ENCODE measurements at places on chromosomes 3 and 15.

- DNase-seq: no peak
Observed at GRCh38 chr3:129016356-129016719, 15.2 kb downstream of the EFCC1 start.

DNA sequence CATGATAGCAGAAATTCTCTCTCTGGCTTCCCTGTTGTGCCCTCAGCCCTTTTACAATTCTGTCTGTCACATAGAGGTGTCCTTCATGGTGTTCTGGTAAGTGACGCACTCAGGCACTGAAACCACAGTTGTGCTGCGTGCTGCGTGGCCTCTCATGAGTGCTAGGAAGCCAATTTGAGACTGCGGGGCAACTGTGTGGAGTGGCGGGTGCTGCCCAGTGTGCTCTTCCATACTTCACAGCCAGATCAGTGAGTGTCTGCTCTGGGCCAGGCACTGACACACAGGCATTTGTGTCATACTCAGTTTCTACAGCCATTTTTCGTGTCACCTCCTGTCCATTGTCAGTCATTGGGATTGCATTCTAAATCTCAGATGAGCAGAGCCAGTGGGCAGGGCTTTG lies 133.1 kb upstream of the PLXNA1 start:
- DNase-seq: no peak

- no peak for DNase-seq
Observed at GRCh38 chr3:169564883-169565282, 98.6 kb downstream of the MECOM start.

- no peak for DNase-seq
Observed at GRCh38 chr15:100457201-100457600, 71.5 kb downstream of the CERS3 start.

DNA sequence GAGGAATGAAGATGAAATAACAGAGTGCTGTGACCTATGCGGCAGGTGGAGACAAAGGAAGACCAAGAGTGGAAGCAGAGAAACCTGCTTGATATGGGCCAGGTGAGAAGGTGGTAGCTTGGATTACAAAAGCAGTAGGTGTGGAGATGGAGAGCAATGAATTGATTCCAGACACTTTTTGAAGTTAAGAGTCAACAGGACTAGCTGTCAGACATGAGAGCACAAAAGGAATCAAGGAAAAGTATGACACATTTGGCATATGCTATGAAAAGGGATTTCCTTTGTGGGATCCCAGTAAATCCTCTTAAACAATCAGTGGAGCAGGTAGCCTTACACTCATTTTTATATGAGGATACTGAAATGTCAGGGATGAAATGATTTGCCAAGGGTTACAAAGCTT lies 160.5 kb downstream of the GREM1 start:
- no peak for DNase-seq

GRCh38 chr3:178476886-178477285 lies 59.4 kb upstream of the KCNMB2 start:
- no peak for DNase-seq

- DNase-seq: no peak
Observed at GRCh38 chr3:43257850-43258249, 28.5 kb upstream of the SNRK start.

DNA sequence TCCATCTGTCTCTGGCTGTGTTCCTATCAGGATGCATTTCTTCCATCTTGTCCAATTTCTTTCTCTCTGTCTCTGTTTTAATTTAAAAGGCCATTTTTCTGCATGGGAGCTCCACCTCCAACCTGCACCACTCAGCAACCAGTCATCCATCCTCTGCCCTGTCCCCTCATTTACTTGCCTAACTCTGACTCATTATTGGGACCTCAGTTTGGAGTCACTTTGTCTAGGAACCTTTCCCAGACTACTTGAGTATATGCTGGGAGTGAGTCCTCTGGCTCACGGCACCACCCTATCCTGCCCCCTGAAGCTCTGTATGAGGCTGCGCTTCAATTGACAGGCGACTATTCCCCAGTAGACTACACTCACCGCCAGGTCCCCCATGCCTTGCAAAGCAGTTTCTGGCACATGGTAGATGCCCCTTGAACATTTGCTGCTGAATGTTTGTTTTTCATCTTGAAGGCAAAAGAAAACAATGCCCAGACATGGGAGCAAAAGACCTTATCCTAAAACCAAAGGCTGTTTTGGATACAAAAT lies 513.3 kb upstream of the CFAP20DC start:
- no peak for DNase-seq

GRCh38 chr3:116253511-116253910 lies 191.8 kb downstream of the LSAMP start:
- no peak for DNase-seq

DNA sequence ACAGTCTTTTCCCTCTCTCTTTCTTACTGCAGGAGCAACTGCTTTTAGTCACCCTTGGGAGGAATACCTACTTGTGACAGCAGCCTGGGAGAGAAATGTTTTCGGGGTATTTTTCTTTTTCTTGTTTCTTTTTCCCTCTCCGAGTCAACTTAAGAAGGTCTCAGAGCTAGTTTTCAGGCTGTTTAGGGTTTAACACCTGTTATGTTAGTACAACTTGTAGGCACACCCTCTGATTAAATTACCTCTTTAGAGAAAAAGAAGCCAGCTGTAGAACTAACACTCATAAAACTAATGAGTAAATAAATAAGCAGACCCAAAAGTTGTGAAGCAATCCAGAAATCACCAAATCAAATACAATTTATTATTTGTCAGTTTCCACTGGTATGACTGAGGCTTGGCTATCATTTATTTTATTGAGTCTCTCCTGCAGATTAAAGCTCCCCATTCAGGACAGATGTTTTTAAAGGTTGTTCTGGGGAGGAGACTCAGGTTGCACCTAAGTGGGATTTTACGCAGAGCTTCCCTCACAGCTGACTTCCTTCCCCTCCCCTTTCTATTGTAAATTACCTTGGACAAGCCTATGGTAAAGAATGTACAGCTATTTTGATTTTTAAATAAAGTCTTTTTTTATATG lies 112.5 kb downstream of the FOXB1 start:
- no peak for DNase-seq
